ENCODE measurements at places on chromosomes 1 and 21.

DNA sequence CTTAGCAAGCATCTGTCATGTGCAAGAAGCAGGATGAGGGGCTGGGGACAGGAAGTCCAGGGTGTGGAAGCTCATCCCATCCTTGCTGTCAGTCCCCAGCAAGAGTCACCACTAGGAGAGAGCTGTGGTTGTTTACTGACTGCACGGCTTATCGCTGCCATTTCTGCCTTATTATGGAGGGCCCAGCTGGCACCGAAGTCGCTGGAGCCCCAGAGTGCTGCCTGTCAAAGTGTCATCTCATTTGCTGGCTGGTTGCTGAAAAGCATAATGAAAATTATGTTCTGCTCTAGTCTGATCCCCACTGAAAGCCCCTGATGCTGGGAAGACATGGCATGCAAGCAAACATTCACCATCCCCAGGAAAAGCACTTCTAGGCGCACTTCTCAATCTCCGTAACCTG lies 642.7 kb downstream of the NPHP4 start:
- DNase-seq, result no peak

GRCh38 chr1:172323686-172324085 lies 96.8 kb upstream of the C1orf105 start:
- DNase-seq, result no peak

- peak; percentile 26 for DNase-seq
Observed at GRCh38 chr1:29550119-29550841, 314.0 kb downstream of the PTPRU start.

DNA sequence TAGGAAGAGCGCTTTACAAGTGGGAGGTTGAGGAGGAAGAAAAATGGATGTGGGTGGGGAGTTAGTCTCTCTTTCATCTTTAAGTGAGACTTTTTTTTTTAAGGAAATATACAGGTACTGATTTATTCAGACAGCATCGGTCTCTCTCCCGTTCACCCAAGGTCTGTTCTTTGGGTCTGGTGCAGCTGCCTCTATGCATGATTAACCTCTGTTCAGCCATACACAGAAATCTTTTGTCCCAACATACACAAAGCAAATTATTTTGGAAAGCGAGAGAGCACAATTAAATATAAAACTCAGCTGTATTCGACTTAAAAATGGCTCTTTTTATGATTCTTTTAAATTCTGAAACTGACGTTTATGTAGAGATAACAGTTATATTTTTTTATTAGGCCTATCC lies 11.0 kb downstream of the PROX1 start:
- DNase-seq, result no peak

- DNase-seq, result no peak
Observed at GRCh38 chr1:108715932-108716331, 3.2 kb downstream of the FNDC7 start.

DNA sequence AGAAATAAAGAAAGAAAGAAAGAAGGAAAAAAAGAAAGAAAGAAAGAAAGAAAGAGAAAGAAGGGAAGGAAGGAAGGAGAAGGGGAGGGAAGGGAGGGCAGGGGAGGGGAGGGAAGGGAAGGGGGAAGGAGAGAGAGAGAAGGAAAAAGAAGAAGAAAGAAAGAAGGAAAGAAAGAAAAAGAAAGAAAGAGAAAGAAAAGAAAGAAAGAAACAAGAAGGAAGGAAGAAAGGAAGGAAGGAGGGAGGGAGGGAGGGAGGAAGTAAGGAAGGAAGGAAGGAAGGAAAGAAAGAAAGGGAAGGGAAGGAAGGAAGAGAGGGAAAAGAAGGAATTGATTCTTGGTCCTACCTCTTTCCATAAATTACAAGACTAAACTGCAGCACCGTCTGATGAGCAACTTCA lies 186.1 kb downstream of the URB2 start:
- DNase-seq, result no peak

- DNase-seq, result no peak
Observed at GRCh38 chr1:212218065-212218464, 67.1 kb upstream of the PPP2R5A start.

DNA sequence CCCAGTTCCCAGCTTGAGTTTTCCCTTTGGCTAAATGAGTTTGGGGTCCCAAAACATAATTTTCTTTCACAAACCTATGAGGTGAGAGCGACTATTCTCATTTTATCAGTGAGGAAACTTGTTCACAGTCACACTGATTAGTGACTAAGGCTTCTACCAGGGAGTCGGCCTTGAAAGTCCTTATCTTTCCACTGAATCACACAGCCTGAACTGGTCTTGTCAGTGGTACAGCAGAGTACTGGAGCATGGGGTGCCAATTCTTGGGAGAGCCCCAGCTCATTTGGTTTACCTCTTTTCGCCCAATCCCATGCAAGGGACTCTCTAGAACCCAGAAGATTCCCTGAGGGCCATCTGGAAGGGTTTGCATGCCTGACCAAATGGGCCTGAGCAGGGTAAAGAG lies 16.9 kb downstream of the HSD3B2 start:
- DNase-seq, result peak; percentile 21

GRCh38 chr1:182485861-182486260 lies 35.9 kb downstream of the RGSL1 start:
- DNase-seq, result no peak

DNA sequence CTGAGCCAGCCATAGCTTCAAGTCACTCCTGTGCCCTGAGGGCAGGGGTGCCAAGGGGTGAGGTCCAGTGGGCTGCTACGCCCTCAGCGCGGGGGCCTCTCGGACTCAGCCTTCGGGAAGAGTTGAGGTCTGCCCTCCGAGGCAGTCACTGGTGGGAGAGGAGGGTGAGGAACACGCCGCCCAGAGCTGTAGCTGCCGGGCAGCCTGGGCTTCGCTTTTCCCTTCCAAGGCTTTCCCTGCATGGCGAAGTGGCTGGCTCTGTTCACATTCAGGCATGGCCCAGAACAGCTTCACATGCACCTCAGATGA lies 43.0 kb upstream of the C1orf174 start:
- no peak for DNase-seq

DNA sequence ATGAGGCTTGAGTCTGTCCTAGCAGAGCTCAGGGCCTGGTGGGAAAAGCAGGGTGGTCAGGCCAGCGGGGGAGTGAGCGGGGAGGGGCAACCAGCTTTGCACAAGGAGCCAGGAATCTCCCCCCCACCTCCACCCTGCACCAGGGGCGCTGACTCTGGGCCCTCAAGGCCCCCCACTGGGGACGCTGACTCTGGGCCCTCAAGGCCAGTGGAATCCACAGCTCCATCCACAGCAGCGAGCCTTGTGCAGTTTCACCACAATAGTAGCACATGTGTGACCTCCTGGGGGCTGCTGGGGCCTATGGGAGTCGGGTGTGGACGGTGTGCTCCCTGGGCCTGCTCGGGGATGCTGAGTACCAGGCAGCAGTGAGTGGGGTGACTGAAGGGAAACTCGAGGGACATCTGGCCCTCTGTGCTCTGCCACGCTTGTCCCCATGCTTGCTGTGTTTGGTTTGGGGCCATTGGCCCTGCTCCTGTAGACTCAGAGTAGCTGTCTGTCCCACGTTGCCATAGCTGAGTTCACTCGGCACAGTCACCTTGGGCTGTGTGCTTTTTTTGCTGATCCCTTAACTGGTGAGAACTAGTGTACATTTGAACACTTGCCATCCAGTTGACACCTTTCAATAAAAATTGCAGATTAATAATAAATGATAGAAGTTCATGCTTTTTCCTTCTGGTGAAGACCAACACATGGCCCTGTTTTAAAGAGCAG lies 89.2 kb downstream of the ADARB1 start:
- DNase-seq, result no peak

DNA sequence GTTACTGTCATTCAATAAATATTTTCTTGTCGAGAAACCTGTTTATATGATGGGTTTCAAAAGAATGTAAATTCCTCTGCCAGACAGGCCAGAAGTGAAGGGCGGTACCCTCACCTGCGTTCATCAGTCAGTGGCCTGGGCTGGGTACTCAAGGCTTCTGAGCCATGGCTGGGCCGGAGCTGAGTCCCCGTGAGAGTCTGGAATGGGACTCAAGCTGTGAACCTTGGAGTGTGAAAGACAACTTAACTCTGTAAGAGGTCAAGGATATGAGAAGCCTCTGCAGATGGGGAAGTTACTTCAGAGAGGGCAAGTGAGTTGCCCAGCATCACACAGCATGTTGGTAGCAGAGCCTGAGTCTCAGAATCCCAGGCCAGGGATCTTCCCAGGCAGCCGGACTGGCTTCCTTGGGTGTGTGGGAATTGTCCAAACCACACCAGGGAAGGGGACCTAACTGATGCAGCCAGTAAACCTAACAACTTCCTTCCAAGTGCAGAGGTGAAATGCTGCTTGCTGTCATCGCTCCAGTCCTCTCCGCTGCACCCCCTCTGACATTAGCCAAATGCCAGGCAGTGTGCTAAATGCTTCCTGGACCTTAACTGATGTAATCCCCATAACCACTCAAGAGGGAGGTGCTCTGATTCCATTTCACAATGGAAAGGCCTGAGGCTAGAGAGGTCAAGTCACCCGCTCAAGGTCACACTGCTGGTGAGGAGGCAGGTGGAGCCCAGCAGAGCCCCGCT lies 4.8 kb downstream of the DISP3 start:
- DNase-seq, result no peak

- peak; percentile 74 for DNase-seq
Observed at GRCh38 chr1:180042988-180043622, 88.5 kb downstream of the CEP350 start.

DNA sequence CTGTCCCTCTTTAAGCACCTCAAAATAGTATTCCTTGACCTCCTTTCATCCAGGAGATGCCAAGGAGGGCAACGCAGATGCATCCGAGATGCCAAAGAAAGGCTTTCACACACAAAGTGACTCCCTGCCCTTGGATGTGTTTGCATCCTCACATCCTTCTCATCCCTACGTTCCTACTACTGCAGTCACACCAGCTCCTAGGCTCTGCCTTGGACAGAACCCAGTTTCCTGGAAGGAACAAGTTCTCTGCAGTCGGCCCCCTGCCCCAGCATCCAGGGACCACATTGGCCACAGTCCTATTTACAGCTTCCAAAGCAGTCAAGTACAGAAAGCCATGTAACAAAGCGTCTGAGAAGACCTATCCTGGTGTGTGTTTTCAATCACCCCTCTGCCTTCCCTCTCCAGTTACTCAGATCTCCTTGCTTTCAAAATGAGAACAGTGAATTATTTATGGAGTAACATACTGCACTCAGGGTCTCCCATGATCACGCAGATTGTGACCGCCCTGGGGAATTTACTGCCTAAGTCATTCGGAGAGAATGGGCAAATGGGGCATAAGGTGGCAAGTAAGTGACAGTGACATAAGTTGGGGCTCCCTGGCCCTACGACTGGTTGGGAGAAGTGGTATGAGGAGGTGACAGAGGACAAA lies 21.8 kb upstream of the SRP9 start:
- no peak for DNase-seq

DNA sequence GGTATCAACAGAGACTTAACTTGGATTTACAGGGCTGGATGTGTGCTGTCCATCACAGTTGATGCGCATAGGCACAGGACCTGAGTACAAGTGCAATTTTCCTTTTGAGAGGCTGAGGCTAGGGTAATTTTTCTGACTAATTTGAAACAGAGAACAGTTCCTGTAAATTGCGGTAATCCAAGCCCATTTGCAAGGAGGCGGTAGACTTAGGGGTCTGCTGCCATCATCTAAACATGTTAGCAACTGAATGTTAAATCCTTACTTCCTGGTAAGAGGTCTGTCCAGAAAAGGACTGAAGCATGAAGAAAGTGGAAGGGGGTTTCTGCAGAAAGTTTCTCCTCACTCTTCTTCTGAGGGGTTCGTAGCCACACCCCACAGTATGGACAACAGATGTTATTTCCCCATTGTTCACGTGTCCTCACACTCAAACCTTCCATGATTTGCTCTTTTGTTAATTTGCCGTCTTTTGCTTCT lies 23.7 kb upstream of the C1orf198 start:
- DNase-seq, result no peak

- DNase-seq, result peak; percentile 55
Observed at GRCh38 chr1:40703316-40703715, 11.8 kb downstream of the NFYC start.

GRCh38 chr1:151513626-151514121 lies 2.5 kb downstream of the CGN start:
- peak; percentile 93 for DNase-seq

DNA sequence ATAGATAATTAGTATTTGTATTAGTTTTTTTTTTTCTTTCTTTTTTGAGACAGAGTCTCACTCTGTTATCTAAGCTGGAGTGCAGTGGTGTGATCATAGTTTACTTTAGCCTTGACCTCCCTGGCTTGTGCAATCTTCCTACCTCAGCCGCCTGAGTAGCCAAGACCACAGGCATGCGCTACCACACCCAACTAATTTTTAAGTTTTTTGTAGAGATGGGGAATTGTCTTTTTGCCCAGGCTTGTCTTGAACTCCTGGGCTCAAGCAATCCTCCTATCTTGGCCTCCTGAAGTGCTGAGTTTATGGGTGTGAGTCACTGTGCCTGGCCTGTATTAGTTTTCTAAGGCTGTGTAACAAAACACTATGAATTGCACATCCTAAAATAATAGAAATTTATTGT lies 58.3 kb downstream of the MSH4 start:
- peak; percentile 88 for DNase-seq

GRCh38 chr1:2290171-2290578 lies 62.1 kb downstream of the SKI start:
- DNase-seq, result no peak

DNA sequence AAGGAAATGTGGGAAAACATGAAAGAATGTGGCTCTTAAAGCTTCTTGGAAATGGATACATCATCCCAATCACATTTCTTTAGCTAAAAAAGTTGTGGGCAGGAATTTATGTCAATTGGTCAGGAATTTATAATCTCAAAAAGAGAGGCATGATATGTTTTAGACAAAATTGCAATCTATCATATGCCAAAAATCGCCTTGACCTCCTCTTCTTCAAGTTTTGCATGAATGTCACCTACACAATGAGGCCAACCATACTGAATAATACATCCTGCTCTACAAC lies 42.4 kb downstream of the ATP6V1G3 start:
- no peak for DNase-seq

DNA sequence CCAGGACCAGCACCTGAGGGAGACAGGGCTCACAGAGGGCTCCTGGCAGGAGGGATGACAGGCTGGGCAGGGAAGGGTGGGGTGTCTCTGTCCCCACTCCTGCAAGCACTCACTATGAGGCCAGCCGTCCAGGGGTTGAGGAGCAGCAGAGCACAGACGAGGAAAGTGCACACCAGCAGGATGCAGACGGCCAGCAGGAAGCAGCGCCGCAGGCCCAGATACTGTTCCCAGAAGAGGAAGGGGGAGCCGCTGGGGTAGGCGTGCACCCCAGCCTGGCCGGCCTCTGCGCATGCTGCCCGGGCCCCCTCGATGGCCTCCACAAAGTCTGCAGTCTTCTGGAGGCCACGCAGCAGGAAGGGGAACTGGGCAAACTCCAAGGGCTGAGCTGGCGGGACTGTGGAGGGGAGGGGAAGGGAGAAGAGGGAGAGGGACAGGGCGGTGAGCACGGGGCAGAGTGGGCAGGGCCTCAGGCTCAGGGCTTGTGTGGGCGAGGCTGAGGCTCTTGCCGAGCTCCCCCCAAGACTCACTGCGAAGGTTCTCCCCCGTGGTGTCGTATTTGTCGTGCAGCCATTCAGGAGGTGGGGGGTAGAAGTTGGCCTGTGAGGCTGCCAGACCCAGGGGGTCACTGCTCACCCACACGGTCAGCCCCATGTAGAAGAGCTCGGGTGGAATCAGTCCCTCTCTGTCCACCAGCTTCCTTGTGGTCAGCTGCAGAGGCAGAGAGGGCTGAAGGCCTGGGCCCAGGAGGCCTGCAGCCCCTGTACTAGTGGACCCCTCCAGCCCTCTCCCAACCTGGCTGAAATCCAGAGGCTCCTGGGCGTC lies 16.5 kb downstream of the PTCH2 start:
- DNase-seq, result no peak

- peak; percentile 52 for DNase-seq
Observed at GRCh38 chr1:87292684-87293493, 35.8 kb upstream of the LMO4 start.
